ENCODE measurements at places on chromosomes 2 and 18. TPM values are rescaled to one million over a fixed set of nuclear protein-coding genes. Genes with fewer than 3 reads are reported as not detected.

The CTAGE1 gene
- not detected for total RNA-seq

The TXNDC2 gene
- total RNA-seq = not detected

The FAM161A gene
- total RNA-seq = 3.8 TPM

The ANKRD23 gene
- 0.65 TPM for total RNA-seq

The STAT4 gene
- 0.46 TPM for total RNA-seq

The HOXD3 gene
- 4.2 TPM for total RNA-seq

The SATB2 gene
- 0.32 TPM for total RNA-seq

The SGPP2 gene
- not detected for total RNA-seq

The RGPD3 gene
- total RNA-seq = 0.32 TPM

The ANKRD53 gene
- 0.32 TPM for total RNA-seq

The CAPN13 gene
- total RNA-seq = not detected

The LRP1B gene
- total RNA-seq = under 0.01 TPM
